ENCODE measurements at places on chromosomes 11 and 22.

- no peak for DNase-seq
Measured at GRCh38 chr22:49439373-49439772, 388.3 kb downstream of the BRD1 start.

DNA sequence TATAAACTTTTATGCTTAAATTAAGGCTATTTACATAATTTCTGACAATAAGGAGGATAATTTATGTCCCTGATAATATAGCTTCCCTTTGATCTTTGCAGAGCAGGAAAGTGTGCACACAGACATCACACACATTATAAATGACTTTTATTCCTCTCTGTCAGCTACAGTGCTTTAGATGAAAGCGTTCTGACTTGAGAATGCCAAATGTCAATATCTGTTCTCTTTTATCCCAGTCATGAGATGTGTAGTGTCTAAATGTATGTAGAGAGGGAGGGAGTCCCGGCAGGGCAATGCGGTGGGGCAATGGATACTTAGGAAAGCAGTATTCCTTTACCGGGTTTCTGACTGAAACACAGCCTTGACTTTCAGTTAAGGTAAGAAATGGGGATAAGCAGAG, 225.4 kb upstream of the CHORDC1 start:
- DNase-seq: no peak

DNA sequence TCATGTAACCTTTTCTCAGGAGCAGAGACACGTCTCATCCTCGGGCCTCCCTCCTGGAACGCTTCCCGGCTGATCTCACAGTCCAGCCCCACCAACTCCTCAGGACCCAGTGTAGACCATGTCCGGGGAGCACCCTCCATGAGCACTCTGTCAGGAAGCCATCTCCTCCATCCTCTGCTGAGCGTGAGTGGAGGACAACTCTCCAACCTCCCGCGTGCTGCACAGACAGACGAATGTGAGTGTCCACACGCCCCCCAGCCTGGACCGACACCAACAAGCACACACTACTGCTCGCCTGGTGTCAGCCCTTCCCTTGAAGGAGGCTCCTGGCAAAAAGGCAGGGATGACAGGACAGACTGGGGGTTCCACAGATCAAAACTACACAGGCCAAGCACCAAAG, 86.6 kb downstream of the SHANK2 start:
- no peak for DNase-seq

- no peak for DNase-seq
Measured at GRCh38 chr11:116104498-116105174, 600.4 kb upstream of the CADM1 start.

GRCh38 chr11:121328176-121328966, 35.8 kb downstream of the SC5D start:
- DNase-seq: no peak
